ENCODE measurements at places on chromosomes 1 and 21. TPM values are rescaled to one million over a fixed set of nuclear protein-coding genes. Genes with fewer than 3 reads are reported as not detected.
A peak's percentile ranks its signal among the peaks of the same experiment; 100 is the strongest.

Gene PTGFR
- total RNA-seq: not detected

Gene RNU1-3
- 1,341 TPM for total RNA-seq

- no peak overlapping the region for H3K4me3 ChIP-seq
- peaks cover 14% of the 10 kb centered on the region for H3K36me3 ChIP-seq
- no peaks in the 10 kb centered on the region for H3K4me1 ChIP-seq
- H3K27ac ChIP-seq: no peak overlapping the region
- H3K27me3 ChIP-seq: no peaks in the 10 kb centered on the region
Observed at GRCh38 chr1:44281962-44282703, 68.9 kb downstream of the DMAP1 start.

GRCh38 chr1:185318431-185319138 is 1.5 kb upstream of the IVNS1ABP start:
- peak overlapping the region; percentile 94 for H3K27ac ChIP-seq
- peaks cover 15% of the 10 kb centered on the region for H3K36me3 ChIP-seq
- no peak for DNase-seq
- H3K4me3 ChIP-seq: peak overlapping the region; percentile 92
- H3K27me3 ChIP-seq: no peaks in the 10 kb centered on the region

GRCh38 chr1:224504297-224505041 is 69.9 kb upstream of the WDR26 start:
- H3K27ac ChIP-seq: no peak overlapping the region
- no peak for DNase-seq
- peaks cover 7% of the 10 kb centered on the region for H3K27me3 ChIP-seq

GRCh38 chr1:170698301-170699275 is 34.7 kb downstream of the PRRX1 start:
- peaks cover 5% of the 10 kb centered on the region for H3K27me3 ChIP-seq
- no peak overlapping the region for H3K4me3 ChIP-seq
- H3K36me3 ChIP-seq: no peaks in the 10 kb centered on the region
- H3K4me1 ChIP-seq: no peaks in the 10 kb centered on the region
- H3K27ac ChIP-seq: no peak overlapping the region
- DNase-seq: no peak

- peaks cover 11% of the 10 kb centered on the region for H3K36me3 ChIP-seq
- H3K27ac ChIP-seq: no peak overlapping the region
- no peak for DNase-seq
- H3K27me3 ChIP-seq: no peaks in the 10 kb centered on the region
- no peak overlapping the region for H3K4me3 ChIP-seq
Observed at GRCh38 chr1:11796036-11796828, 9.5 kb downstream of the MTHFR start.

DNA sequence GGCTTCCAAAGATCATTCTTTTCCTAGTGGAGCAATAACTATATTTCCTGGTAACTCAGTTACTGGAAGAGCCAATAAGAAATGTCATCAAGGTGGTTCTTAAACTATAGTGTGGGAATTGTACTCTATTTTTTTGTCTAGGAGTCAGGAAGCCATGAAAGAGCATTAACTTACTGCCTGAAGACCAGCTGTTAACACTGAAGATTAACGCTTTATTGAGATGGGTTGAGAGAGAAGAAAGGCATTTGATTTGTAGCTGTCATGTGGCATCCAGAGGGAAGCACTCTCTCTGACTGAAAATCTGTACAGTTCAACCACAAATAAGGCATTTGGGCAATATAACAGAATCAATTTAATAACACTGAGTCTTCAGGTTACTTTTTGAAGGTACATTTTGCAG is 76.0 kb downstream of the DNM3 start:
- no peak overlapping the region for H3K4me3 ChIP-seq
- no peak for DNase-seq
- no peaks in the 10 kb centered on the region for H3K36me3 ChIP-seq
- no peaks in the 10 kb centered on the region for H3K4me1 ChIP-seq
- H3K27me3 ChIP-seq: no peaks in the 10 kb centered on the region

DNA sequence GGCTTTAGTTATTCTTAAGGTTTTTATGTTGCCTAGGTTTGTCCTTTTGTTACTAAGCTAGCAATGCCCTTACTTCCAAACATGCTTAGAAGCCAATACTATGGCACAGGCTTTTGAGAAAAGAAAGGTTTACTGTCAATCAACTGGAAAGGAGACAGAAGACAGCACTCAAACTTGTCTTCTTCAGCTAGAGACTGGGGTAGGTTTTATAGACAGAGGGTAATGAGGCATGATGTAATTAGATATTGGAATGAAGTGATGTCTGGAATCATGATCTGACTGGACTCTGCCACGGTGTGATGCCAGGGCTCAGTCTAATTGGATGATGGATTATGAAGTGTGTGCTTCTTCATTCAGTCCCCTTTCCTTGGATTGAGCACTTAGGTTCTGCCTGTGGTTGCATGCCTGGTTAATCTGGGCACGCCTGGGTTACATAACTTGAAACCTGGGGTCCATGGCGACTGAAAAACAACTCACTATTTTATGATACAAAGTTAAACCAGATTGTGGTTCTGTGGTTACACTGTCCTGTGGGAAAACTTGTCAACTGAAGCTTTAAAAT is 625.8 kb downstream of the BRINP3 start:
- DNase-seq: no peak
- H3K4me3 ChIP-seq: no peak overlapping the region
- no peaks in the 10 kb centered on the region for H3K4me1 ChIP-seq
- H3K27me3 ChIP-seq: no peaks in the 10 kb centered on the region
- H3K36me3 ChIP-seq: no peaks in the 10 kb centered on the region

- peaks cover 2% of the 10 kb centered on the region for H3K36me3 ChIP-seq
- no peaks in the 10 kb centered on the region for H3K27me3 ChIP-seq
- H3K27ac ChIP-seq: no peak overlapping the region
- no peak for DNase-seq
- no peaks in the 10 kb centered on the region for H3K4me1 ChIP-seq
Observed at GRCh38 chr1:205077158-205077933, 6.9 kb downstream of the TMEM81 start.

DNA sequence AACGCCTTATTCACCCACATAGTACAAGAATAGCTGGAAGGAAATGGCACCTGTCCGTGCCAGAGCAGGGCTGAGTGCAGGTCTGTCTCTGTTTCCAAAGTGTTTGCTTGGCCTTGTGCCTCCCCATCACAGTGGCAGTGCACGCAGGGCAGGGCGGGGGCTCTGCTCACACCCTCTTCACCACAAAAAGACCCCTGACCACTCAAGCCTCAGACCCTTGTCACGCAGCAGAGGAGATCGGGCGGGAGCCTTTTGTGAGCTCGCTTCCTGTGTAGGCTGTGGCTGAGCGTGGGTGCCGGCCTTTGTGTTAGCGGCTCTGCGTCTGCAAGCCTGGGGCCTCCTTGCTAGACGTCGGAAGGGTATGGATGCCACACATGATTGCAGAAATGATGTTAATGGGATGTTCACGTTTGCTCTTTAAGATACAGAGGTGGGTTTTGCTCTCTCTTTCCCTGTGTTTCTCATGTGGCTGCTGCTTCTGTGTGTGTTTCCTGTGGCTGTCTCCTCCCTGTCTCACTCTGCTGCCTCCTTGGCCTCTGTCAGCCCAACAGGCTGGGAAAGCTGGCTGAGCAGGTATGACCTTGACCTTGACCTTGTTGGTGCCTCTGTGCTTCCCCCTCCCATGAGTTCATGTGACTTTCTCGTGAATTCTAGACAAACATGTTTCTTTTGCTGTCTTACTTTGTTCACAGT is 45.4 kb downstream of the S100B start:
- H3K4me1 ChIP-seq: peaks cover 59% of the 10 kb centered on the region
- H3K27me3 ChIP-seq: no peaks in the 10 kb centered on the region

GRCh38 chr1:227945891-227946623 is 1.7 kb downstream of the WNT9A start:
- no peak for DNase-seq
- peaks cover 7% of the 10 kb centered on the region for H3K27me3 ChIP-seq
- H3K27ac ChIP-seq: no peak overlapping the region
- H3K4me1 ChIP-seq: peaks cover 5% of the 10 kb centered on the region

- H3K4me1 ChIP-seq: peaks cover 59% of the 10 kb centered on the region
- H3K27me3 ChIP-seq: no peaks in the 10 kb centered on the region
- DNase-seq: peak; percentile 84
- H3K4me3 ChIP-seq: peak overlapping the region; percentile 44
Observed at GRCh38 chr1:2258996-2259395, 30.9 kb downstream of the SKI start.

All from activated naive CD4-positive, alpha-beta T cell treated with anti-CD3 and anti-CD28 coated beads for 36 hours (primary cell).